ENCODE measurements at places on chromosomes 5 and 9.
A peak's percentile ranks its signal among the peaks of the same experiment; 100 is the strongest.

- no peak for DNase-seq
These were observed 378.7 kb downstream of the TMEM232 start for GRCh38 chr5:110347781-110348180.

DNA sequence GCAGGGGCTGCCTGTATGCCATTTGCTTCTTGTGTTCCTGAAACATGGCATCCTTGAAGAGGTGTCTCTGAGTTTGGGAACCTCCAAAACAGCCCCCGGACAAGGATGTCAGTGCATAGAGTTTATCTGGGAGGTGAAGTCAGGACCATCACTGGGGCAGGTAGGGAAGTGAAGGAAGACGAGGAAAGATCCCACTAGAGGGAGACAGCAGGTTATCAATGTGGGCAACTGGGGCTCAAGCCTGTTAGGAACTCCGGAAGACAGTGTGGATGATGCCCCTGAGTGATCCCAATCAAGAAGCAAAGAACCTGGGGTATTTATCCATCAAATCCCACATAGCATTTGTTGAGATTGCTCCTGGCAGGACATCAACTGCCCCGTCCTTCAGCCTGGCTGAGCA is 233.1 kb downstream of the AGTPBP1 start:
- DNase-seq: no peak

DNA sequence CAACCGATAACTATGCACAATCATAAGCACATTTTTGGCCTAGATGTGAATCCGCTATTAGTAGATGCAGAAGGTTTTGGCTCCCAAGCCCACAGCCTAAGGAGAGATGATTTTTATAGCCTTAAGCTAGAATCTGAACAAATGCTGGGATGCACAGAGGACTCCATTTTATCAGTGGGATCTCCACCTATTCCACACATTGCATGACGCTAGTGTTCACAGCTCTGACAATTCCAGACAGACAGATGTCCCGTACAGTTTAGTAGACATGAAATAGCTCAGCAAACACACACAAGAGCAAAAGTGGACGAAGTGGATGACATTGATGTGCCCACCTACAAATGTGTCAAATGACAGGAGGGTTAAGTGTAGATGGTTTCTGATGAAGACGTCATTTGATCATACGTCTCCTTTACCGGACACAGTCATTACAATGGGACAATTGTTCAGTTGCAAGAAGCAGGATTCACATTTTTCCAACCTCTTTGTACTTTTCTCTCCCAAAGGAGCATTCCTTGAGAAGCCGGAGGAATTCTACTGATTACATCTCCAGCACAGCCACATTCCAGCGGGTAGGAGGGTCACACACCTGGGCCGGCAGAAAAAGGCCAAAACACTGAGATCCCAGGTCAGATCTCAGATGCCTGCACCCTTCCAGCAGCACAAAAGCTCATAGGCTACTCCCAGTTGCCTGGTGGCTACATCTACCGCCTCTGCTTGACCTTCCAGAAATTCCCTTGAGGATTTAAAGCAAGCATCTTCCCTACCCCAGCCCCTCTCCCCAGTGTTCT is 202.4 kb downstream of the SLIT3 start:
- no peak for DNase-seq

- DNase-seq: no peak
These were observed 1.3 kb downstream of the STOM start for GRCh38 chr9:121368745-121369144.

DNA sequence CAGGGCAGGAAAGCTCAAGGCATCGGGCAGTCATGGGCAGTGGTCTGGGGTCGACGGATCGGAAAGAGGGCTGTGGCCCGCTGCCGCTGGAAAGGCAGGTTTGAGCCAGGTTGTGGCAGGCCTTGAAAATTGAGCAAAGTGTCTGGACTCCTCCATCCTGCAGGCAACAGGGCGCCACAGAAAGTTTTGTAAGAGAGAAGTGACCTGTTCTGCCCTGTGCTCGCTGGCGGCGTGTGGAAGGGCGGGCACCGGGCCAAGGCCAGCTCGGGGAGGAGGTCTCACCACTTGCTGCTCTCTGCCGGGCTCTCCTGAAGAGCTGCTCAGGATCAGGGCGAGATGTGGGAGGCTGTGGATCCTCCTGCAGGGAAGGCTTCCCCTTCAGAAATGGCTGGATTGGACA is 41.4 kb upstream of the FAT2 start:
- no peak for DNase-seq

GRCh38 chr5:78638973-78639669 is 9.5 kb downstream of the LHFPL2 start:
- DNase-seq: no peak

GRCh38 chr5:6510132-6510531 is 61.5 kb downstream of the UBE2QL1 start:
- no peak for DNase-seq

DNA sequence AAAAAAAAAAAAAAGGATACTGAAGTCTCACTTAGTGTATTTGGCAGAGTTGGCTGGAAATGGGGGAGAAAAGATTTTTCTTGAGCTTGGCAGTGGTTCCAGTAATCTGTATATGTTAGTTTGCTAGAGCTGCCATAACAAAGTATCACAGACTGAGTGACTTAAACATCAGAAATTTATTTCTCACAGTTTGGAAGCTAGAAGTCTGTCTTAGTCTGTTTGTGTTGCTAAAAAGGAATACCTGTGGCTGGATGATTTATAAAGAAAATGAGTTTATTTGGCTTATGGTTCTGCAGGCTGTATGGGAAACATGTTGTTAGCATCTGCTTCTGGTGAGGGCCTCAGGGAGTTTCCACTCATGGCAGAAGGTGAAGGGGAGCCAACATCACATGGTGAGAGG is 89.6 kb upstream of the CEP78 start:
- no peak for DNase-seq

GRCh38 chr5:170538696-170539586 is 35.1 kb downstream of the KCNIP1 start:
- no peak for DNase-seq

DNA sequence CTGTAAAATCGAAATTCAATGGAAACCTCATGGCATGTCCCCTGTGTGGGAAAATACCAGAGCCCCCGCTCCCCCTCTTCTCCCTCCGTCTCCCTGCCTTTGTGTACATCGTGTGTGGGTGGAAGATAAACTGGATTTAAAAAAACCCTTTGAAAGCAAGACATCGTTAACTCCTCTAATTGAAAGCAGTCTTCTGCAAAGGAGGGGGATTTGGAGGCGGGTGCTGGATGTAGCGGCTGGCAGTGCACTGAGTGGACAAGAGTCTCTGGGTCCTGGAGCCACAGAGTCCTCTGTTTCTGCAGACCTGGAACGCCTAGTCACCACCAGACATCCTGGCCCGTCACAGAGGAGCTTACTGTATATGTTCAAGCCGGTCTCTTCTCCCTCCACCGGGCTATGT is 169.4 kb downstream of the PAPPA start:
- DNase-seq: peak; percentile 24

DNA sequence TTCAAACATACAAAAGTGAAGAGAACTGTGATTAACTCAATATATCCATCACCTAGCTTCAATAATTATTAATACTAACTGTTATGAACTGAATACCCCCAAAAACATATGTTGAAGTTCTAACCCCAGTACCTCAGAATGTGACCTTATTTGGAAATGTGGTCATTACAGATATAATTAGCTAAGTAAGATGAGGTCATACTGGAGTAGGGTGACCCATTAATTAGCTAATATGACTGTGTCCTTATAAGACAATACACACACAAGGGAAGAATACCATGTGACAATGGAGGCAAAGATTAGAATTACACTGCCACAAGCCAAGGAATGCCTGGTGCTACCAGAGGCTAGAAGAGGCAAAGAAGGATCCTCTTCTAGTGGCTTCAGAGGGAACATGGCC is 7.8 kb downstream of the RRAGA start:
- DNase-seq: no peak

DNA sequence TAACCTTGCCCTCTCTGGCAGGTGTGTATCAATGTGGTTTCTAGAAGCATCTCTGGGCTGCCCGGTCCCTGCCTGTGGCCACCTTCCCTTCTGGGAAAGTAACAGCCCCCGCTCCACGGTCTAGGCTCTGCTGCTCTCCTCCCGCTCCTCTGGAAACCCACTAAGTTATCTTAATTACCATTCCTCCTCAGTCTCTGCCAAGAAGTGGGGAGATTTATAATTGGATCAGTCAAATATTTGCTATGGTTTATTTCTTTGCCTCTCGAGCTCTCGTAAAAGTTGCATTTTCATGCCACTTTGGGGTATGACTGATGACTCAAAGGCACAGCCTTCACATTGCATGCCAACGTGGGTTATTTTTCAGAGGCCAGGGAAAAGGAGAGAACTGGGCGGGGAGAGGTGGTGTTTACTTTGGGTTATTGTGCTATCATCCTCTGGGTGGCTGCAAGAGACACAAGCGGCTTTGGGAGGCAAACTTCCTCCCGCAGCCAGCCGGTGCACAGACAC is 205.3 kb upstream of the WWC1 start:
- no peak for DNase-seq

- no peak for DNase-seq
These were observed 38.0 kb downstream of the TMEM161B start for GRCh38 chr5:88230546-88231066.

- DNase-seq: no peak
These were observed 15.7 kb downstream of the SPATA9 start for GRCh38 chr5:95667061-95667618.

DNA sequence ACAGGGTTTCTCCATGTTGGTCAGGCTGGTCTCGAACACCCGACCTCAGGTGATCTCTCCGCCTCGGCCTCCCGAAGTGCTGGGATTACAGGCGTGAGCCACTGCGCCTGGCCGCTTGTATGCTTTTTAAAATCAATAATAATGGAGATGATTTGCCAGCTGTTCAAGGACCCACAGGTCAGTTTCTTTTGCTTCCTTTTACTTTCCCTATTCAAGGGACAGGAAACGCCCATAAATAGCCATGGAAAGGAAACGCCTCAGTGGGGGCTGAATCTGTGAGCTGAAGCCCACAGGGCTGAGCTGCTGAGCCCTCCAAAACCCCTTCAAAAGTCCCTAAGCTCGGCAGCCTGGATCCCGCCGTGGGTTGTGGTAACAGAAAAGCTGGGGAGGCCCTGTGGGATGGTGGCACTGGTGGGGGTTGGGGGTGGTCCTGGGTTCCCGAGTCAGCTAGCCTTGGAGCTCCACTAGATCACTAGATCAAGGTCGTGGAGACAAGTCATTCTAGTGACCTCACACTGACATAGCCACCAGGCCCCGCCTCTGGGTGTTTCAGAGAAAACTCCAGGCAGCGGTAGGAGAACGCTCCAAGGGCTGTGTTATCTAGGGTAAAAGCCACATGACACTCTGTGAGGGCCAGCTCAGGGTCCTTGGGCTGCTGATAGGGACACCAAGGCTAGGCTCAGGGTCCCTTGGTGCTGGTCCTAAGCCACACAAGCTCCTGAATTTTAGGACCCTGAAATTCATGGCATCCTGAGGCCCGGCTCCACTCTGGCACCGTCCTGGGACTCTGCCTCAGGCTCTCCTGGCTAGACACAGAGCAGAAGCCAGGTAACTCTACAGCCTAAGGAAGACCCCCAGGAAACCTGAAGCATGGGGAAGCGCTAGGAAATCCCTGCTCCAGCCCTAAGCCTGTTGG is 18.0 kb upstream of the DUSP1 start:
- no peak for DNase-seq

GRCh38 chr5:91190314-91190690 is 192.8 kb downstream of the ARRDC3 start:
- no peak for DNase-seq

- no peak for DNase-seq
These were observed 30.0 kb upstream of the NREP start for GRCh38 chr5:111787006-111787405.

GRCh38 chr9:71446473-71447411 is 321.6 kb downstream of the CEMIP2 start:
- DNase-seq: peak; percentile 54

DNA sequence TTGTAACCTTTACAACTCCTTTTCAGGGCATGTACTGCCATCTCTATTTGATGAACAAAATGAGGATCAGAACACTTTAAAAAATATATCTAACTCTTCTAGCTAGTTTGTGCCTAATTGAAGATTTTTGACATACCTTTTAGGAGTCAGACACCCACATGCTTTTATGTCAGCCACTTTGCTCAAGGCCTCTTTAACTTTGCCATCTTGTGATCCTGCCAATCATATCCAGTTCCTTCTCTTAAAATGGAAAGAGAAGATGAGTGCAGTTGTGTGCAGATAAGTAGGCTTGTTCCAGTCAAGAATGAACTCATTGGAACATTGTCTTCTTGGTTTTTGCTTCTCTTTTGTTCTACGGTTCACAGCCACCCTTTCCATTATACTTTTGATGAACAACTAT is 425.6 kb upstream of the TNC start:
- no peak for DNase-seq

- DNase-seq: no peak
These were observed 3.2 kb downstream of the CRHBP start for GRCh38 chr5:76956033-76956432.

GRCh38 chr5:33343676-33344327 is 97.0 kb upstream of the TARS1 start:
- DNase-seq: no peak

- DNase-seq: no peak
These were observed 4.6 kb upstream of the RGMB start for GRCh38 chr5:98768960-98769209.

- DNase-seq: no peak
These were observed 234.1 kb upstream of the ACTBL2 start for GRCh38 chr5:57716661-57717060.

- no peak for DNase-seq
These were observed 10.6 kb downstream of the MYOZ3 start for GRCh38 chr5:150671509-150672236.

DNA sequence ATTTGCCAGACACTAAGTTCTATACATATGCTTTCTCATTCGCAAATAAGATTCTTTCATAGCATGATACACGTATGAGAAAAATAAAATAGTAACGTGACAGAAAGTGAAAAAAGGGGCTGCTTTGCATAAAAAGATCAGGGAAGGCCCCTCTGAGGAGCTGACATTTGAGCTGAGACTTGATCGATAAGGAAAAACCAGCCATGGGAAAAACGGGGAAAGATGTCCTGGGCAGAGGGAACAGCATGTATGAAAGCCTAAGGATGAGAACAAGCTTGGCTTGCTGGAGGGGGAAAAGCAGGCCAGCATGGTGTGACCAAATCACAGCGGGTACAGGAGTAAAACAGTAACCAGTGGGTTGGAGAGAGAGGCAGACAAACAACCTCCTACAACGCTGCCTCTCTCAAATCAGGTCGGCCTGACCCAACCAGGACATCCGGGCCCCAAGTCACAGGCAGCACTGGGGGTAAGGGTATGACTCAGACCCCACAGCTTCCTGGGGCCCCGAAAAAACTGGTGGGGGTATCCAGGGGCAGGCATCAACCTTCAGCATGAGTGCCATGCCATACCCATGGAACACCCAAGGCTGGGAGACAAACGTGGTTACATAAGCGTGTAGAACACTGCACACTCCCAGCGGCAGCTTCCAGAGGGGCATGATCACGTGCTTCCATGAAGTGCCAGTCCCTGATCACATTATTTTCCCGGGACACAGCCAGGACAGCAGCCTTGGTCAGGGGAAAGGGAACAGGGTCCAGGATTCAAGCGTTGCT is 2.2 kb downstream of the TNIP1 start:
- no peak for DNase-seq

GRCh38 chr5:83922699-83923098 is 202.0 kb upstream of the HAPLN1 start:
- DNase-seq: no peak

- DNase-seq: peak; percentile 52
These were observed 348.4 kb upstream of the FTMT start for GRCh38 chr5:121503111-121503840.
